ENCODE measurements at places on chromosomes 6 and 20.

DNA sequence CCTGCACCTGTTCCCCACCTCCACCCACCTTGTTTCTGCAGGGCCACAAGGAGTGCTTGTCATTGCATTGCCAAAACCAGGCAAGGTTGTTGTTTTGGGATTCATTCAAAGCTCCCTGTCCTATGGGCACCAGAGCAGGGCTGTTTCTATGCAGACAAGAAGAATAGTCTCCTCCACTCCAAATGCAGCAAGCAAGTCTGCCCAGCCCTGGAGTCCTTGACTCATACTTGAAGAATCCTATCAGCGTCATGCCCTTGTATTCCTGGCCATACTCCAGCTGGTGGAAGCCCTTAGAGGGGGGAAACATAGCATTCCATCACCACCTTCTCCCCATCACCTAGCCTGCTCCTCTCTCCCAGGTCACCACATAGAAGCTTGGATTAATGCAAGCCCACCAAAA is 145.3 kb upstream of the ECI2 start:
- no peak for DNase-seq

DNA sequence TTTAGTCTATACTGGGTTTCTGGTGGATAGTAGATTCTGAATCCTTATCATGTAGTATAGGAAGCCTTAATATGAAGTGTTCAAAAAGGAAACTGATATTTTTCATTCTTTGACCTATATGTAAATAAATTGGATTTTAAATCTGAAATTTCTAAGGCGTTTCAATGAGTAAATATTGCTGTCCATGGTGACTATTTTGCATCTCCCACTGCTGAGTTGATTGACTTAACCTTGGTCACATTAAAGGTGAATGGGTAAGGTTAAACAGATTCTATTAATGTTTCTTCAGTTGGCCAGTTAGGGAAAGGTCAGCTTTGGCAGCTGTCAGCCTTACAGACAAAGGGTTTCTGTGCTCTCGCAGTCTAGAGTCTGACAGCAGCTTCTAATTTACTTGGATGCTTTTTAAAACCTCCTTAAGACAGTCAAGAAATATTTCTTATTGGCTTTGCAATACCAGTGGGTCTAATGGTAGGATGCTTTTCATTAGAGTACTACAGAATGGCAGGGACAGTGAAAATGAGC is 24.8 kb downstream of the PRIM2 start:
- DNase-seq, result no peak

- no peak for DNase-seq
Observed at GRCh38 chr6:41663568-41663967, 25.3 kb downstream of the MDFI start.

DNA sequence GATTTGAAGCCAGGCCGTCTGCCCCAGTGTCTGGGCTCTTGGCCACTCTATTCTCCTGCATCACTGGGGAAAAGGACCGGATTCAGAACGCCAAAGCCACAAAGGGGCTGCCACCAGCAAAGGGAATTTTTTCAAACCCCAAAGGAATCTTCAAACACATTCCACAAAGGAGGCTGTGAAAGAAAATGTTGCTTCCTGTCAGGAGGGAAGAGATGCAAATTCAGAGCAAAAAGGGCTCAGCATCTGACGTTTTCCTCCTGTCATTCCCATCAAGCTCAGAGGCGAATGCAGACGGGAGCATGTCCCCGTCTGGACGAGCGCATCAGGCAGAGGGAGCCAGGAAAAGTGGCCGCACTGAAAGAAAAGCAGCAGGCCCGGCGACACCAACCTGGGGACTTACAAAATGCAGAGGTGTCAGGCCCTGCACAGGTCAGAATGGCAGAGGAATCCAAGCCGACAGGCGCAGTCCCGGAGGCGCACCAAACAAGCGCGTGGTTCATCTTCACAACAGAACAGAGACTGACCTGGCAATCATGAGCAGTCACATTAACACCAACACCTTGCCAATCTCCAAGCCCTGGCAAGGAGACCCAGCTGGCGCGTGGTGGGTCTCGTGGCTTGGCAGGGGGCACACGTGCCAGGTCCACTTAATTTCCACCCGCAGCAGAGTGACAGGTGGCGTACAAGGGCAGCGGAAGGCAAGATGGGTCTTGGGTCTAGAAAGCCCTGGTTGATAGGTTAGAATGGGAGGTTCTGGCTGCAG is 62.8 kb downstream of the GRM4 start:
- no peak for DNase-seq

DNA sequence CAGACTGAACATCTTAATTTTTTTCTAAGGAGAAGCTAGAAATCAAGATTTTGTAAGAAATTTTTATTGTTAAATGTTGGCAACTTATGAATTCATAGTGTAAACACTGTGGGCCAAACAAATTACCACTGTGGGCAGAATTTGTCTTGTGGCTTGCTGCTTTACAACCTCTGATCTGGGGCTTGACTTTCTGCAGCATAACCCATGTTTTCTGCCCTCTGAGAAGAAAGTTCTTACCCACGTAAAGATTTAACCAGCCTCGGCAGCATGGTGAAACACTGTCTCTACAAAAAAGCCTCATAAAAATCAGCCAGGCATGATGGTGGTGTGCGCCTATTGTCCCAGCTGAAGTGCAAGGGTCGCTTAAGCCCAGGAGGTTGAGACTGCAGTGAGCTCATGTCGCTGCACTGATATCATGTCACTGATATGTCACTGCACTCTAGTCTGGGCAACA is 12.9 kb downstream of the ITCH start:
- DNase-seq, result no peak

- no peak for DNase-seq
Observed at GRCh38 chr6:109669811-109670210, 21.2 kb downstream of the AK9 start.

DNA sequence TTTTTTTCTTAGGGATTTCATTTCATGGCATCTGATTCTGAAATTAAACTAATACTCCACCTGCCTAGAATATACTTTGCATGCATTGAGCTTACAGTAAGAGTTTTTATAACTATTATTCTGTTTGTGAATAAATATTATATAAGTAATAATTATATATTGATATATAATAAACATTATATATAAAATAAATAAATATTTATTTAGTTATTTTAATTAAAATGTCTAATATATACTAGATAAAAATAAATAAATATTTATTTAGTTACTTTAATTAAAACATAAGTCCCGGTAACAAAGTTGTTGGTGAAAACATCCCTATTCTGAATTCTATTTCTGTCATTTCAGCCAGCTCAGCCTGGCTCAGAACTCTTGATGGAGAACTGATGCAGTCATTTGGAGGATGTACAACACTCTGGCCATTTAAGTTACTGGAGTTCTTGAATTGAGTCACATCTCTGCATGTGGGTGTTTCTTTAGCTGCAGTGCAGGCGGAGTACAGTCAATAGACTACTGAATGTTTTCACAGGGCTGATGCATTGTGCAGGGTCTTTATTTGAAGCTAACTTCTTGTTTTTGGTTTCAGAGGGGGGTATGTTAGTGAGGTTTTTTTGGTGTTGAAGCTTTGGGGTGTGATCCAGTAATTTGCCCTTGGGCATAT is 508.9 kb upstream of the ADGRB3 start:
- no peak for DNase-seq

- no peak for DNase-seq
Observed at GRCh38 chr6:99338188-99338587, 11.3 kb downstream of the FAXC start.

- no peak for DNase-seq
Observed at GRCh38 chr6:72636215-72636614, 14.4 kb downstream of the KCNQ5 start.

DNA sequence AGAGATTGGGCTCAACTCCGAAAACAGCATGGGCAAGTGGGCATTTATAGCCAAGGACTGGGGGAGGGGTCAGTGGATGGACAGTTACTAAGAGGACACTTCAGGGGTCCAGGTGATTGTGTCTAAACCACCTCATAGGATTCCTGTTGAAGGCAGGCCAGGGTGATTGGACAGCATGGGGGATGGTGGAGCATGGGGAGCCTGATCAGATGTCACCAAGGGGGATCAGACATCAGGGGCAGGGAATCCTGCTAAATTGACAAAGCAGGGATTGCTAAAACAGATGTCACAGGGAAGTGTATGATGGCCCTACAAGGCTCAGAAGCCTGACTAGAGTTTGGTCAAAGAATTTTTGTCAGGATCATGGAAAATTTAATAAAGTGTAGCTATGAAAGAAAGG is 2.4 kb upstream of the PYGB start:
- no peak for DNase-seq

DNA sequence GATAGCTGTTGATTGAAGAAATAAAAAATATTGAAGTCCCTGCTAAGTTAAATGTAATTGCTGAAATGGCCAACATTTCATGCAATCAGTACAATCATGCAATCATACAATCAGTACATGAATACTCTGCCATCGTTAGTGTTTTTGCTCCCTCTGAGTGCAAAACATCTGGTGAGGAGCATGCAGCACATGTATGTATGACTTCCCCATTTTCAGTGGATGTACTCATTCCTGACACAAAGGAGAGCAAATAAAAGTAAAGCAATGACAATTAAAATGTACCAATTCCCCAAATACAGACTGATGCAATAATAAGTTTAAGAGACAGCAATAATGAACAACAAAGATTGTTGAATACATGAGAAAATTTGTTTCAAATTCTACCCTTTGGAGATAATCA is 140.7 kb downstream of the PLCB1 start:
- DNase-seq, result no peak

- no peak for DNase-seq
Observed at GRCh38 chr6:17091122-17091521, 10.7 kb upstream of the STMND1 start.

DNA sequence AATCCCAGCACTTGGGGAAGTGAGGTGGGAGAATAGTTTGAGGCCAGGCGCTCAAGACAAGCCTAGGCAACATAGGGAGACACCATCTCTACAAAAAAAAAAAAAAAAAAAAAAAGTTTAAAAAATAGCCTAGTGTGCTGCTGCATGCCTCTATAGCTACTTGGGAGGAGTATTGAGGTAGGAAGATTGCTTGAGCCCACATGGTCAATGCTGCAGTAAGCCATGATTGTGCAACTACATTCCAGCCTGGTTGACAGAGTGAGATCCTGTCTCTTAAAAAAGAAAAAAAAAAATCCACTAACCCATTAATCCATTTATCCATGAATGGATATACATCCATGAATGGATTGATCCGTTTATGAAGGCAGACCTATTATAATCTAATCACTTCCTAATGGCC is 1064.6 kb upstream of the EYS start:
- no peak for DNase-seq

DNA sequence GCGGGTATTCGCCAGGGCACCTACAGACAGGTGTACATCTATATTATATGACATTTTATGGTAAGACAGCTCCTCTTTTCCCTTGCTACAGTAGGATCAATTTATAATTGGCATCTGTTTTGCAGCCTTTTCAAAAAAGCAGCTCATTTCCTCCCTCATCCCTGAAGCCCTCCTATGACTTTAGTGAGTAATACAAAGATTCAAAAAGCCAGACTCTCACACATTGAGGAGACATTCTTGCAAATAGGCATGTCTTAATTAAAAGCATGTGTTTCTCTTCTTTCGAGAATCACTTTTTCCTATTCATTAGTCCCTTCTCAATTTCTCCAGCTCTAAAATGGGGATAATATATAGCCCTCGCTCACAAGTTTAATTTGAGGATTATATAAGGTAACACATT is 283.4 kb downstream of the TBC1D7 start:
- no peak for DNase-seq

GRCh38 chr20:46678516-46678915 is 10.7 kb downstream of the TP53RK start:
- no peak for DNase-seq

DNA sequence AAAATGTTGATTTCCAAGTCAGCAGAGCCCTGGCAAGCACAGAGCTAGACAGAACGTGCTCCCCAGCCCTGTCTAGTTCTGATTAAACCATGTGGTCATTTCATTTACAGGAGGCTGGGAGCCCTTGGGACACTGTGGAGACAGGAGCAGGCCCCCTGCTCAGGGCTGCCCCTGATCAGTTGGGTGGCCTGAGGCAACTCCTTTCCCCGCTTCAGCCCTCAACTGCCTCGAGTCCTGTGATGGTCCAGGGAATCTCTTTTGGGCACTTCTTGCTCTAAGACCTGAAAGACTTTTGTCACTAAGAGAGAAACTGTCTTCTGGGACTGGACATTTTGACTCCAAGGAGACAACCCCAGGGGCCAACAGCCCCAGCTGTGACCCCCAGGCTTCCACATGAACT is 13.5 kb downstream of the DYNLRB1 start:
- DNase-seq, result no peak

- DNase-seq, result no peak
Observed at GRCh38 chr6:3209114-3210023, 18.1 kb downstream of the TUBB2B start.

GRCh38 chr6:14310960-14311359 is 193.4 kb downstream of the CD83 start:
- DNase-seq, result no peak
